ENCODE measurements at places on chromosomes 1 and 21.

GRCh38 chr1:10211805-10212410 is 1.5 kb downstream of the KIF1B start:
- DNase-seq, result no peak

GRCh38 chr1:47440599-47441081 is 2.8 kb downstream of the FOXD2 start:
- no peak for DNase-seq

DNA sequence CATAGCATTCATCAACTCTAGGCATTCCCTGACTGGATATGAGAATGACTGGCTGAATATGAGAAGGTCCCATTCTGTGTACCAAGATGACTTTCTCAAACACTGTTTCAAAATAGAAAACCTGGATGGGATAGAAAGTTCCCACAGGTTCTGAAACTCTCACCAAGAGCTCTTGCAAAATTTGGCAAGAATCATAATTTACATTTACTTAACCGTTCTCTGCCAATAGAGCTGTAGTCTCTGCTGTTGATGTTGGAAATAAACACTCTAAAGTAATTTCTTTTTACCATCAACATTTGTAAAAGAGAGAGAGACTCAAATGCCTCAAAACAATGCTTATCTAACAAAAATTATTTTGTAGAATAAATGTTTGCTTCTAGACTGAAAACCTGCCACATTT is 221.1 kb downstream of the LMO4 start:
- DNase-seq, result no peak

GRCh38 chr1:167052389-167052788 is 37.8 kb downstream of the GPA33 start:
- DNase-seq, result no peak

DNA sequence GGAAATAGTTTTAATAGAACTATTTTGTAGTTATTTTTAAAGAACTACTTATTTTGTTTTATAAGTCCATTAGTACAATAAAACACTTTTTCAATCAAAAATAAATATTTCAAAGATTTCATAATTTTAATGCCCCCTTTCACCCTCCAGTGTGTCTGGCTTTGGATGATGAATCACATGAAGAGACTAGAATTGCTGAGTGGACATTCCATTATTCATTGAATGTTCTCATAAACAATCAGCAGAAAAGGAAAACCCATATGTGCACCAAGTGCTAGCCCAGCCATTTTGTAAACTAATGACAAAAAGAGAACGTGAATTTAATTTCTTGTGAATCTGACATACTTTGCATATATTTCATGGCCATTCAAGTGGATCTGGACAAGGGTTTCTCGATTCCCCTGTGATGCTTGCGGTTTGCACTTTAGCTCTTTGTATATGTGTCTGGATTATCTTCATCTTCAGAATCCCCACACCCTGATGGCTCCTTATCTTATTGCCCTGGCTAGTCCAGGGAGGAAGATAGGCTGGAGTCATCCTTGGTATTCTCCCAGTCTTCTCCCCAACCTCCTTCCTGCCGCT is 20.7 kb upstream of the CHIA start:
- no peak for DNase-seq

- no peak for DNase-seq
Observed at GRCh38 chr21:27586326-27586725, 619.4 kb upstream of the ADAMTS5 start.

GRCh38 chr1:186730951-186731729 is 50.9 kb upstream of the PTGS2 start:
- no peak for DNase-seq

GRCh38 chr1:170967042-170967910 is 31.9 kb downstream of the MROH9 start:
- peak; percentile 23 for DNase-seq

DNA sequence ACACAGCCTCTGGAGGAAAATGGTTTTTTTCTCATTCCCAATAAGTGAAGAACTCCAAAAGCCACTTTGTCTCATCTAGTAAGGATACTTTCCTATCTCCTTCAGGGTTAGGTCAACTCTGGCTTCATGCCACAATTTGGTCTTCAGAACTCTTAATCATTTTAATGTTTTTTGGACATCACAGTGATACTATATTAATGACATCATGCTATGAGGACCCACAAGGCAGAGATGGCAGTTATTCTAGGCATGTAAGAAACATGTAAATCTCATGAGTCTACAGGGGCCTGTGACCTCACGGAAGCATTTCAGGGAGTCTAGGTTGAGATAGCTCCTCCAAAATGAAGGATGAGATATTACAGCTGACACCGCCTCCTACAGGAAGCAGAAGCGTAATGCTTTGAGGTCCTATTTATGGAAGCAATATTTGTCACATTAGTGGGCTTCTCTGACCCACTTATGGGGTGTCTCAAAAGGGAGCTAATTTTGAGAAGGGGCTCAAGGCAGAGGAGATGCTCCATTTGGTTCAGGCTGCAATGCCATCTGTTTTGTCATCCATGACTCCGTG is 5.0 kb upstream of the GPR137B start:
- DNase-seq, result no peak

DNA sequence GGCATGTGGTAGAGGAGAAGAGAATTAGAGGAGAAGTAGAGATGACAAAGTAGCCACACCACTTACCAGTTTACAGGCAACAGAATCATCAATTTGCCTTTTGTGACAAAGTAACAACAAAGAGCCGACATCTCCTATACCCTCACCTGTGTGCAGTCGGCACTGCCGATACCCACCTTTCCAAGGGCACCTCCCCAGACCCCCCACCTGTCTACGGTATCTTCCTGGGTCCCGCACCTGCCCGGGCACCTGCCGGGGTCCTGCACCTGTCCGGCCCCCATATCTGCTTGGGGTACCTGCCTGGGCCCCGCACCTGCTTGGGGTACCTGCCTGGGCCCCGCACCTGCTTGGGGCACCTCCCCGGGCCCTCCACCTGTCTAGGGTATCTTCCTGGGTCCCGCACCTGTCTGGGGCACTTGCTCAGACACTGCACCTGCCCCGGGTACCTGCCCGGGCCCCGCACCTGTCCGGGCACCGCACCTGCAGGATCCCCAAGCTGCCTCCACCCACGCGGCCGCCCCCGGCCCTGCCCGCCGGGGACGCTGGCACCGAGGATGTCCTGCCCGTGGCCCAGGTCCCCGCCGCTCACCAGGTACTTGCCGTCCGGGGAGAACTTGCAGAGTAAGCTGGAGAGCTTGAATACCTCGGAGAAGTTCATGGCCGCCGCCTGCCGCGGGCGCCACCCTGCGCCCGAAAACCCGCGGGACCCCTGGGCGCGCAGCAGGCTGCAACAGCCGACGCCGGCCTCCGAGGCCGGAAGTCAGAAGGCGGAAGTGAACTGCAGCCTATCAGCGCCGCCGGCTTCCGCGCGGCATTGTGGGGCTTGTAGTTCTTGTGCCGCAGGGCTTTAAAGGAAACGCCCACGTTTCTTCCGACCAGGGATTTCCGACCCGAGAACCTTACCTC is at the start of gene WRAP73:
Gene WRAP73 (minus strand): TSS at position 762 of the 906 bp plus-strand sequence. CDS start 104 bp downstream, at position 658.
- DNase-seq, result peak; percentile 75

GRCh38 chr1:171984850-171985485 is 143.7 kb downstream of the DNM3 start:
- DNase-seq, result no peak

- peak; percentile 42 for DNase-seq
Observed at GRCh38 chr21:44817914-44818639, at the start of gene SUMO3. Gene SUMO3 (minus strand): TSS chr21:44818062. CDS start chr21:44817968, 94 bp downstream.
